ENCODE measurements at places on chromosomes 11 and 22.
A peak's percentile ranks its signal among the peaks of the same experiment; 100 is the strongest.

- no peak for DNase-seq
Observed at GRCh38 chr11:128052912-128053641, 534.3 kb downstream of the ETS1 start.

DNA sequence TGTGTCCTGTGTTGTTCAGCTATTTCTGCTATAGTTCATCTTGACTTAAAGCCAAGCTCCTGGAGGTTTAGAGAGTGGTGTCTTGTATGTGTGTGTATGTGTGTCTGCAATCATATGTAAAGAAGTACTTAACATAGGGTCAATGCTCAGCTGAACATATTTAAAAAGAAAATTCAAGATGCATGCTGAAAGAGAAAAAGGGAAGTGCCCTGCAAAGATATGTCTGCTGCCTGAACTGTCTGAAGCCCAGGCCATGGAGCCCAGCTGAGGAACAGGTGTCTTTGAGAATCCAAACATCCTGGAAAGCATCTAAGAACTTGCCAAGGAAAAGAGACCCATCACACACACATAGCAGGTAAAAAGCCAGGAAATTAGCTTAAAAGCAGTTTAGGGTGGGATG is 6.6 kb downstream of the TCN1 start:
- no peak for DNase-seq

DNA sequence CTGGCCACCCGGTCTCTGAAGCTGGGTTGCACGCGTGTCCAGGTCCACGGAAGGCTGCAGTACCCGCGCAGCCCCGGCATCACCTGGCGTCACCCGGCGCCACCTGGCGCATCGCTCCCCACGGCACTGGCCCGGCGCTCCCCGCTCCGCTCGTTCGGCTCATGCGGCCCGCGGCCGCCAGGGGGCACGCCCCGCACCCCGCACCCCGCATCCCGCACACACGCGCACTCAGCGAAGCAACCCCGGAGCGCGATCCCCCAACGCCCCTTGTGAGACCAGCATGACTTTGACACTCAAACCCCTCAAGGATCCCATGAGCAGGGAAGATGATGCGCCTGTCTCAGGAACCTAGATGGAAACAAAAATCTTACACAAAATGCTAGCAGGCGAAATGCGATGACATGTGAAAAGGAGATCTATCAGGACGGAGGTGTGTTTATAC is 11.9 kb downstream of the B3GNT6 start:
- peak; percentile 82 for DNase-seq

GRCh38 chr11:96324912-96325311 is 18.1 kb downstream of the MAML2 start:
- no peak for DNase-seq

GRCh38 chr11:117828611-117829368 is 4.2 kb upstream of the FXYD2 start:
- DNase-seq = no peak

- DNase-seq = no peak
Observed at GRCh38 chr11:70521475-70522308, 123.4 kb downstream of the CTTN start.

DNA sequence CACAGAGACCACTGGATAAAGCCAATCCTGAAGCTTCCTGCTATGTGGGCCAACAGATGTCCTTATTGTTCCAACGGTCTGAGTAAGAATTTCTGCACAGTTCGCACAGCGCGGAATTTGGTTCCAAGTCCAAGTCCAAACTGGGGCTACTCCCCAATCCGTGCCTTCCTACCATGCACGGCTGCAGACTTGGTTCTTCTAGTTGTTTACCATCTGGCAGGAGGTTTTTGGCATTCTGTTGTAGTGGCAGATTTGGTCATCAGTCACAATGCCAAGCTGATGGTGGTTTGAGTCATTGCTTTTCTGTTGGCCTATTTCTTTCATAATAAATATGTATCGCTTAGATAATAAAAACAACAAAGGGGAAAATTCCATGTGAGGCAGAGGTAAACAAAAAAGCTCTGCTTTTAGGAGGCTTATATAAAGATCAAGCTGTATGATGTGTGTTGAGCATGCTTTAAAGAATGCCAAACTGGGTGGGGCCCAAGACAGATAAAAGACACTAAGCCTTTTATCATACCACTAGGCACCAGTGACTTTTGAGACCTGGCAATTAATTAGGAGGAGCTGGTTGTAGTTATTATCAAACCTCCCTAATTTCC is 52.5 kb upstream of the SYN3 start:
- DNase-seq = no peak

GRCh38 chr11:85044911-85045310 is 582.2 kb downstream of the DLG2 start:
- DNase-seq = no peak

DNA sequence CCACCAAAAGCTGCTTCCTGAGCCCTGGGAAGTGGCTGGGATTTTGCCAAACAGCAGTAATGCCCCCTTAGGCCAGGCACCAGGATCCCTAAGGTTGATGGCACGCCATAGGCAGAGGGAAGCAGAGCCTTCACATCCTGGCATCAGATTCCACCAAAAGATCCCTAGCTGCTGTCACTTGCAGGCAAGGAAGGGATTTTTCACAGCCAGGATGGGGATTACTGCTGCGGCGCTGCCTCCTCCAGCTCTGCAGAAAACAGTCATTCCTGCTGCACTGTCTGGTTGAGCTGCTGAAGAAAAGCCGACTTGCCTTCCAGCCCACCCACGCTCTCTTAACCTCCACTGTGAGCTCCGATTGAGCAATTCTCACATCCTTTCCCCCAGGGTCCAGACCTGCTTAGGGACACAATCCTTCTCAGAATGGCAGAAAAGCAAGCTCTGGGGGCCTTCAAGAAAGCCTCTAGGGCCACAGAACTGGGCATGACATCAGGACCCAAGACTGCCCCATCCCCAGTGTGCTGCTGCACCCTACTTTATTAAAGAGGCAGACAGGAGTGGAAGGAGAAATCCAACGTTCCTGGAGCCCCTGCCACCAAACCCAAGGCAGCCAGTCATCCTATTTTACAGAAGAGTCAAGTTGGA is 19.9 kb downstream of the SYN3 start:
- no peak for DNase-seq

- no peak for DNase-seq
Observed at GRCh38 chr11:87260811-87261210, 223.1 kb downstream of the TMEM135 start.

GRCh38 chr11:102268083-102268984 is 49.0 kb upstream of the BIRC3 start:
- peak; percentile 92 for DNase-seq

- DNase-seq = no peak
Observed at GRCh38 chr11:32172041-32172847, 81.4 kb downstream of the RCN1 start.

DNA sequence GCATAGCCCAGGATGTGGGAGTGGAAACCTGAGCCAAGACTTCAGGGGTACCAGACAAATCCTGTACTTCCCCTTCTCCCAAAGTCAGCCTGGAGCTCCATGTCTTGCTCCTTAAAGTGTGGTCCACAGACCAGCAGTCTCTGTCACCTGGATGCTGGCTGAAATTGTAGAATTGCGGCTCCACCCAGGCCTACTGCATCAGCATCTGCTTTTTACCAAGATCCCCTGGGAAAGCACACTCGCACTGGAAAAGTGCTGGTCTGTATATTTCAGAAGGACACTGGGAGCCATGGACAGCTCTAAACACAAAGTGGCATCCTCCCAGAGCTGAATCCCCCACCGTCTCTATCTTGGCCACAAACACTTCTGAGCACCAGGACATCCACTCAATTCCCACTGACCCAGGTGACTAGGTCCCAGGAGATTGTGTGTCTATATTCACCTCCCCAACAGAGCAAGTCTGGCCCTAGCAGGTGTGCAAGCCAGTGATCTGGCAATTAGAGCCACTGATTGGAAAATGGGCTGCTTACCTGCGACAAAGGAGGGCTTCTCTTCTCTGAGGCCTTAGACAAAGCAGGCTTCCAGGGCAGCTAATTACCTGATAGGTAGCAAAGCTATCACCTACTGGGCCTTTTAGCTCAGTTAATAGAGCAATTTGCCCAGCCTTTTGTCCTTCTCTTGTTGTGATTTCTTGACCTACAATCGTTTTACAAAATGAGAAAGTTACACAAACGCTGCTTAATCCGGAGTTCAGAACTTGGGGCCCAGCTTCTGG is 443.3 kb downstream of the MN1 start:
- no peak for DNase-seq

DNA sequence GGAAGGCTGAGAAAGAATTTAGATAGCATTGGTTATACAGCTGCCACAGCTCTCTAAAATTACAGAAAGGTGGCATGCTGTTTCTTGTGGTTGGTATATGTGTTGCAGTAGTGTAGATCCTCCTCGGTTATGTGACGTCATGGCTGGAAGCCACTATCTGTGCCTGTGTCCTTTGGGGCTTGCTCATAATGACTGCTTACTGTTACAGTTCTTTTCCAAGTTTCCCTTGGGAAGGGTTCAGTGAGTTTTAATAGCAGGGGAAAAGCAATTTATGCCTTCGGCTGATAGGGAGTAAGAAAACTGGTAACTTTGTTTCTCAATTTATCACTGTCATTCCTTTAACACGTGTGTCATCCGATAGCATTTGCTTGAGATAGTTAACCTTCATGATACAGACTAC is 47.2 kb downstream of the POLD3 start:
- DNase-seq = no peak

DNA sequence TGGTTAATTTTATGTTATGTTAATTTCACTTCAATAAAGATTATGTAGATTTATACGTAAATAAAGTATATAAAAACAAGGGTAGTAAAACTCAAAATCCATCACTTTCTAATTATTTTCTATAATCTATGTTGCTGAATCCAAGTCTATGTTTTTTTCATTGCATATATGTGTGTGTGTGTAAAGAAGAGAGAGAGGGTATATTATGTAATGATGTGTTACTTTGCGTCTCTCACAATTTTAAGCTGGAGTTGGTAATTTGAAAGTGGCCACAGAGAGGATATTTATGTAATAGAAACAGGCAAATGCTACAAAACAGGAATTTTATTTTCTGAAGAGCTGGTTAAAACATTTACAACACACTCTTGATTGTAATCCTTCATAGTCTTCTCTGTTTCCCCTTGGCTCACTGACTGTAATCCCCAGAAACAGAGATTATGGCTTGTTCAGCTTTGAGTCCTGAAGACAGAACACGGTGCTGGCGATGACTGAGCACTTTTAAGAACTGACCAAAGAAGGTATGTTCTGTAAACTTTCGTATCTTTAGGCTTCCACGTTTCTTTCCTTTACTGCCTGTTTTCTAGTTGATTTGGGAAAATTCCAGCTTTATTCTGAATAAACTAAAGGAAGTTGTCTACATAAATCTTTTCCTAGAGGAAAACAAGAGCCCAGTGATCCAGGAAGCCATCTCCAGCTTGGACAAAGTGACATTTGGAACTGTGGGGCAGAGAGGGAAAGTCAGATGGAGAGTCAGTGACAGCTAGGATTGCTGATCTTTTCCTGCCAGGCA is 43.6 kb downstream of the OR2AG2 start:
- DNase-seq = no peak

DNA sequence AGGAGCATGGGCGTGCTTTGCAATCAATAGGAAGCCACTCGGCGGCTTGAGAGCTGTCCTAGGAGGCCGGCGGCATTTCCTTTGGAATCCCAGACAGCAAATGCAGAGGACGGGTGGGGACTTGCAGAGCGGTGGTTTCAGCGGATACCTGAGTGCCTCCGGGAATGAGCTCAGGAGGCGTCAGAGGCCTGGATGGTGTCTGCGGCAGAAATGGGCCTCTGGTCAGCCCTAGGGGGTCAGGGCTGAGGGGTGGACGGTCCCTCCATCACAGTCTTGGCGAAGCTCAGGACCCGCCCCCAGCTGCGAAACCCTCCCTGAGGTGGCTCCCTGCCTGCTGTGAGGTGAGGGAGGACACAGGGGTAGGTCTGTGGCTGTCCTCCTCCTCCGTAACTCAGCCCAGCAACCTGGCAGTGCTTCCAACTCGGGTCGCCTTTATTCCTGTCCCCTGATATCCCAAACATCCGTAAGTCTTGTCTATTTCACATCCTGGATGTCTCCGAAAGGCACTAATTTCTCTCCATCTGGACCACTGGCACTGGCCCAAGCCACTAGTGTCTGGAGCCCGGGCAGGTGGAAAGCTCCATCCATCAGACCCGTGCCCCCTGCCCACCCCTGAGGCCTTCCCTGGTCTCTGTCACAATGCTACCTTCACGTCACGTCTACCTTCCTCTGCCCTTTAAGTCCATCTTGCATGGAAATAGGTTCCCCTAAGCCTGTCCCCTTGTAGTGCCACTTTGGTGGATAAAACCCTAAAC is 686.6 kb downstream of the BRD1 start:
- DNase-seq = no peak

DNA sequence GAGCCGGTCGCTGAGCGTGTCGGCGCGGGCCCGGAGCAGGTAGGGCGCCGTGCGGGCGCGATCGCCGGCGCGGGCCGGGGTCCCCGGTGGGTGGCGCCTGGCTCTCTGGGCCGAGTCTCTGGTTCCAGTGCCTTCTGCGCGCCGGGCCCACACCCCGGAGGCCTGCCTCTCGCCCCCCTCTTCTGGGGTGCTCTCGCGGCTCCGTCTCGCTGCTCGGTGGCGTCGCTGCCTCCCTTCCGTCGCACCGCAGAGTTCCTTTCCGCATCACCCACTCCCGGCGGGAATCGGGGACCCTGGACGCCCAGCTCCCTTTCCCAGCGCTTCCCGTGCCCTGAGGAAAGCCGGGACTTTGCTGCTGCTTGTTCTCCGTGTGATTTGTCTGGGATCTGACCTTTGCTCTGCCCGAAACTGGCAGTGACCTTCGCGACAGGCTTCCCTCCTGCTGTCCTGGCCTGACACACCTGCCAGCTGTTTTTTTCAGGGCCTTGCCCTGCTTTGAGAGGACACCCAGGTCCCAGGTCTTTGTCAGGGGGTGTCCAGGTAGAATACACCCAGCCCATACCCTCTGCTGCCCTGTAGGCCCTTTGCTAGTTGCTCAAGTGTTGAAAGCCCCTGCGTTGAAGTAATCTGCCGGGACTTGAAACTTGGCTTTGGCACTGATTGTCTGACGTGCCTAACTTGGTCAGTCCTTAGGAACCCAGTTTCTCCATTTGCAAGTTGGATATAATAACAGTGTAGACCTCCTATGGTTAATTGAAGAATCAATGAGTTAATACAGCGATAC is 711 bp downstream of the FDX1 start:
- DNase-seq = no peak

- no peak for DNase-seq
Observed at GRCh38 chr11:105449100-105449734, 160.7 kb upstream of the GRIA4 start.

DNA sequence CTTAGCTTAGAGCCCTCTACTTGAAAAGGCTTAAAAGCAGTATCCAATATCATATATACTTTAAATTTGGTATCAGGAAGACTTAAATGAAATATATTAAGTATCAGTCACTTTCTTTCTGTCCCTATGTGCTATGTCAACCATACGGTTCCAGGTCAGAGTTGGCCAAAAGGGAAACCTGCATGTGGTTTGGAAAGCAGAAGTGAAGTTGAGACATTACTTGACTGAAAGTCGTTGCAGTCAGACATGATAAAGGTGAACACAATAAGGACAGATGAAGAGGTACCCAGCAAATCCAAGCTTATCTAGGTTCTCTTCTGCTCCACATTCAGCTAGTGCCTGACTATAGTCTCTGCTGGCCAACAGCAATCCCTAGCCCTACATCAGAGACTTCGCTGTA is 336.8 kb downstream of the KCNA4 start:
- DNase-seq = no peak

- peak; percentile 41 for DNase-seq
Observed at GRCh38 chr11:72191961-72192381, at the start of gene FOLR1. Gene FOLR1 (plus strand): TSS chr11:72192140. CDS start chr11:72192174, 34 bp downstream.

Measured in WTC11 (cell line).